Activated CD8-positive, alpha-beta T cell treated with anti-CD3 and anti-CD28 coated beads for 36 hours (primary cell): ENCODE measurements at places on chromosomes 7 and 10. TPM values are rescaled to one million over a fixed set of nuclear protein-coding genes. Genes with fewer than 3 reads are reported as not detected.
A peak's percentile ranks its signal among the peaks of the same experiment; 100 is the strongest.

The ATG9B gene
- 14.0 TPM for total RNA-seq

The CCZ1B gene
- 36.9 TPM for total RNA-seq

DNA sequence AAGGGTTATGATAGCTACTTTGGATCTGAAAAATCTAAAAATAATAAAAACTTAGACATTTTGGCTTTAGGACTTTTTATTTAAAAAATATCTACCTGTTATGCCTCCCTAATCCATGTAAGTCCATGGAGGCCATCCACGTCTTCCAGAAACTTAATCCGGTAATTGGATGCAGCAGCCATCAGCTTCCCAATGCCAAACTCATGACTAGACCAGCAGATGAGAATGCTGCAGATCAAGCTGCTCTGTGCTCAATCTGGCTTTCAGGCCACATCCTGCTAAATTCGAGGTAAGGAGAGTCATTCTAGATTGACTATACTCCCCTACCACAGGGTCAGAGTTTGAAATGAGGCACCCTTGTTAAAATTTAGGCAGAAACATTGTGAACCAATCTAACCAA lies 168.5 kb upstream of the TCERG1L start:
- no peaks in the 10 kb centered on the region for H3K4me1 ChIP-seq
- H3K36me3 ChIP-seq: no peaks in the 10 kb centered on the region
- no peaks in the 10 kb centered on the region for H3K27me3 ChIP-seq

The GRID2IP gene
- 0.23 TPM for total RNA-seq

DNA sequence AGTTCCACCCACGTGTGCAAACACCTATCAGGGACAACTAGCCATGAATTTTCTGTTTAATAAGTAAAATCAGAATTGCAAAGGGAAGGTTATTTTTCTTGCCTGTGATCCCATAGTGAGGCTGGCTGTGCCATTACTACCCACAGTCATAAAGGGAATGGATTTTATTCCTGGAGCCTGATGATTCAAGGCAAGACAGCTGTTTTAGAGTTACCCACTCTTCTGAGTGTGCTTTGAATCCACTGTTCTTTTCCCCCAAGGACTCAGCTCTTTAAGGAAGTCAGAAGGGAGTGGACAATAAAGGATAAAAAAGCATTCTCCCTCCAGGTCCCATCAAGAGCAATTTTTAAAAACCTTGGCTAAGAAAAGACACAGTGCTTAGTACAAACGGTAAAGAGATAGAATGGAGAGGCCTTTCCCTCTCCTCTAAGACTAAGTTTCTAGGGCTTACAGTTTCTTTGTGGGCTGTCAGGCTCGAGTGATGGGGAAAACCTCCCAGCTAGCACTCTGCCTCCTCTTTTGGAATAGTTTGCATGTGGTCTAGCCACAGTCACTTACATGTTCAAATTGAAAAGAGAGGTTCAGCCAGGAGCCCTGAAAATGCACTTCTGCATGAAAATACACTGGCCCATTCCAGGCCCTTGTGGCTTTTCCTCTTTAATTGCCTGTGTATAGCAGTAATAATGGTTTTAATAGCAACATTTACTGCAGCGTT lies 5.1 kb upstream of the LRRC4 start:
- H3K36me3 ChIP-seq: no peaks in the 10 kb centered on the region
- no peak for DNase-seq
- peaks cover 1% of the 10 kb centered on the region for H3K27me3 ChIP-seq
- H3K27ac ChIP-seq: no peak overlapping the region

The MEIG1 gene
- total RNA-seq: 0.79 TPM

- H3K27ac ChIP-seq: no peak overlapping the region
- no peak overlapping the region for H3K4me3 ChIP-seq
- no peaks in the 10 kb centered on the region for H3K36me3 ChIP-seq
- H3K4me1 ChIP-seq: no peaks in the 10 kb centered on the region
- H3K27me3 ChIP-seq: peaks cover 10% of the 10 kb centered on the region
Observed at GRCh38 chr10:29151005-29151404, 137.9 kb upstream of the LYZL1 start.

The ADAMTS14 gene
- total RNA-seq: 0.16 TPM

The DYNC1I1 gene
- total RNA-seq: not detected

GRCh38 chr10:128928231-128928836 lies 538.7 kb upstream of the MGMT start:
- H3K36me3 ChIP-seq: no peaks in the 10 kb centered on the region
- no peaks in the 10 kb centered on the region for H3K4me1 ChIP-seq
- no peak overlapping the region for H3K4me3 ChIP-seq
- H3K27me3 ChIP-seq: peaks cover 1% of the 10 kb centered on the region
- H3K27ac ChIP-seq: no peak overlapping the region

GRCh38 chr10:82762641-82763040 lies 887.6 kb downstream of the NRG3 start:
- H3K27ac ChIP-seq: no peak overlapping the region
- no peaks in the 10 kb centered on the region for H3K36me3 ChIP-seq
- DNase-seq: no peak
- H3K4me3 ChIP-seq: no peak overlapping the region
- no peaks in the 10 kb centered on the region for H3K27me3 ChIP-seq

GRCh38 chr10:124912101-124912886 lies 29.6 kb upstream of the ZRANB1 start:
- no peak for DNase-seq
- no peak overlapping the region for H3K27ac ChIP-seq
- peaks cover 7% of the 10 kb centered on the region for H3K4me1 ChIP-seq
- peaks cover 1% of the 10 kb centered on the region for H3K27me3 ChIP-seq
- H3K36me3 ChIP-seq: no peaks in the 10 kb centered on the region

DNA sequence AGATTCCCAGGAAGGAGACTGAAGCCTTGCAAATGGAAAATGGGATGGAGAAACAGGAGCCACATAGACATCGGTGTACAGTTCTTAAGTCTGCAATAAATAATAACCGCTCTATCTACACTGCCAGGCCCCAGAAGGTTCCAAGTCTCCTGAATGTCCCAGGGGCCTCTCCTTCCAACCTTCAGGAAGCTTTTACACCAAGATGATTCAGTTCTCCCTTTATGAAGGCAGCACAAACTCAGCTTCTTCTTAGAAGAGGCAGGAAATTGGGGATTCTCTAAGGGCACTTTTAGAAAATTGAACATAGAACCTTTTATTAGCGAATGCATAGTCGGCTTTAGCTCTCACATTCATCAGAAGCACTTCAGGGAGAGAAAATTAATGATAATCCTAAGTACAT lies 130.8 kb upstream of the LYZL1 start:
- no peaks in the 10 kb centered on the region for H3K4me1 ChIP-seq
- H3K27ac ChIP-seq: no peak overlapping the region
- DNase-seq: no peak
- peaks cover 7% of the 10 kb centered on the region for H3K27me3 ChIP-seq
- H3K4me3 ChIP-seq: no peak overlapping the region

- peak; percentile 74 for DNase-seq
- no peaks in the 10 kb centered on the region for H3K27me3 ChIP-seq
- H3K4me3 ChIP-seq: no peak overlapping the region
- no peaks in the 10 kb centered on the region for H3K36me3 ChIP-seq
- no peak overlapping the region for H3K27ac ChIP-seq
Observed at GRCh38 chr10:6667679-6668270, 87.7 kb upstream of the PRKCQ start.

GRCh38 chr7:17506095-17506494 lies 207.6 kb downstream of the AHR start:
- no peak overlapping the region for H3K27ac ChIP-seq
- no peak for DNase-seq
- no peaks in the 10 kb centered on the region for H3K36me3 ChIP-seq
- no peak overlapping the region for H3K4me3 ChIP-seq

DNA sequence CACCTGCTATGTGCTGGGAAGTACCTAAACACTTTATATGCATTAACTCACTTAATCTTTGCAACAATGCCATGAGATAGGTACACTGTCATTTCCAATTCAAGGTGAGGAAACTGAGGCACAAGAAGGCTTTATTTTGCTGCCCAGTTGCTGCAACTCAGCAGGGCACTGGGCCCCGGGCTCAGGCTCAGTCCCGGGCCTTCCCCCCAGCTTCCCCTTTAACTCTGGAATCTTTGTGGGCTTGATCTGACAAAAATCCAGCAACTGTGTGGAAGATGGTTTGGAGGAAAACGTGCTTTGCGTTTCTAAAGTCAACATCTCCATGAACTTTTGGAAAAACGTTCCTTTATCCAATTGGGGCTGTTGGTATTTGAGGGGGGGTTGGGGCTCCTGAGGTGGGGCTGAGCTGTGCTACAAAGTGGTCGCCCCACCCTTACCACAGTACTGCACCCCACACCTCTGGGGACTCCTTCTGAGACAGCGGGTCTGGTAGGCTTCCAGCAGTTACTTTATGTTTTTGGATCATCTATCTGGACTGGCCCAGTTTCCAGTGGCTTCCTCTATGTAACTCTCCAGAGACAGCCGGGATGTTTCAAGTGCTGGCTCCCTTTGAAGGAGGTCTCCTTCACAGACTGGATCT lies 40.5 kb upstream of the CAMK1D start:
- H3K27ac ChIP-seq: no peak overlapping the region
- H3K4me3 ChIP-seq: no peak overlapping the region
- DNase-seq: no peak
- peaks cover 6% of the 10 kb centered on the region for H3K4me1 ChIP-seq
- H3K36me3 ChIP-seq: no peaks in the 10 kb centered on the region
- H3K27me3 ChIP-seq: no peaks in the 10 kb centered on the region

The KCND2 gene
- total RNA-seq: not detected

GRCh38 chr7:101168412-101169049 lies 3.2 kb upstream of the VGF start:
- H3K4me3 ChIP-seq: no peak overlapping the region
- peaks cover 72% of the 10 kb centered on the region for H3K27me3 ChIP-seq
- peaks cover 74% of the 10 kb centered on the region for H3K4me1 ChIP-seq
- H3K36me3 ChIP-seq: no peaks in the 10 kb centered on the region
- H3K27ac ChIP-seq: no peak overlapping the region

- no peak overlapping the region for H3K27ac ChIP-seq
- H3K27me3 ChIP-seq: peaks cover 2% of the 10 kb centered on the region
- no peaks in the 10 kb centered on the region for H3K4me1 ChIP-seq
- no peak overlapping the region for H3K4me3 ChIP-seq
Observed at GRCh38 chr7:111803015-111803758, 240.9 kb upstream of the IMMP2L start.

- no peaks in the 10 kb centered on the region for H3K36me3 ChIP-seq
- no peaks in the 10 kb centered on the region for H3K27me3 ChIP-seq
- no peak overlapping the region for H3K4me3 ChIP-seq
- no peaks in the 10 kb centered on the region for H3K4me1 ChIP-seq
Observed at GRCh38 chr7:115694424-115694823, 336.1 kb downstream of the TFEC start.

The BTRC gene
- total RNA-seq: 11.6 TPM

DNA sequence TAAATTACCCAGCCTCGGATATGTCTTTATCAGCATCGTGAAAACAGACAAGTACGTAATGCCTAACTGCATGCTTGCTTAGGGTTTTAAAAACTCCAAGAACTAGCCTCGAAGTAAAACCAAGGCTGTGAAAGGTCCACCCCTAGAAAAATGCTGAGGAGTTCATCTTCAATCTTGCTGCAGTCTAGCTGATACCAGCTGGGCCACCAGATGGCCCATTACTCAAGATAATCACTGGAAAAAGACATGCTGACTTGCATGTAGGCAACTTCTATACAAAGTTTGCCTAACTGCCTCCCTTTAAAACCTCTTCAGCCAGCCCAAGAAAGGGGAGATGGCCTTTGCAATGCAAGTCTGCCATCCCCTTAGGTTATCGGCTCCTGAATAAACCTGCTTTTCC lies 614.1 kb downstream of the GALNT17 start:
- no peak overlapping the region for H3K4me3 ChIP-seq
- H3K4me1 ChIP-seq: no peaks in the 10 kb centered on the region
- peaks cover under 1% of the 10 kb centered on the region for H3K27me3 ChIP-seq
- H3K36me3 ChIP-seq: no peaks in the 10 kb centered on the region
